ENCODE measurements at places on chromosomes 1 and 21.

DNA sequence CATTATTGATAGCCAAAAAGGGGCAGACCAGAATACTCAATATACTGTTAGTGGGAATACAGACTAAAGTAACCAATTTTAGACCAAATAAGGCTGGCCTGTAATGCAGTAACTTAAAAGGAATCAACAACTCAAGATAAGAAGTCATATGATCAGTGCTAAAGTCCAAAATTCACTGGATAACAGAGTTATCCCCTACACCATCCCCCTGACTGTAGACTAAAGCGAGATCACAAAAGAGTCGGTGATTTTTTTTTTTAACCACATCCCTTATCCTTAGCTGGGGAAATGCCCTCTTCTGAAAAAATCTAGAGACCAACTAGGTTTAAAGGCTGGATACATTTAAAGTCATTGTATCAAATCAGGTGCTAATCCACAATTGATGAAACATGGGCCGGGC is 7.7 kb downstream of the UBR4 start:
- no peak for DNase-seq

DNA sequence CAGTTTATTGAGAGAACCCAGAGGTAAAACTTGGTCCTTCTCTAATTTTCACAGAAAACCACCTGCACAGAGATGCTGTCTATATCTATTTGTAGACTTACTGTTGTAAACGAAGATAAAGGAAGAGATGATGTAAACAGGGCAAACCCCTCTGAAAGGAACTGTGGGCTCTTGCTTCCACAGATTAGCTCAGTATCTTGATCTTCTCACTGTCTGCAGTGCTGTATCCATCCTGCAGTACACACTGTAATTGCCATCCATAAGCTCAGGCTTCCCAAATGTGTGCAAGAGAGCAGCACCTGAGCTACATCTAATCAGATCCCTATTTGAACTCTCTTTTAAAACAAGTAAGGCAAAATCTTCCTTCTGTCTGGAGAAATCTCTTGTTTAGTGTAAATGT is 16.6 kb upstream of the RWDD3 start:
- DNase-seq, result no peak

- no peak for DNase-seq
Measured at GRCh38 chr21:16437586-16437985, 707.8 kb downstream of the USP25 start.

- DNase-seq, result no peak
Measured at GRCh38 chr1:41349361-41350054, 11.7 kb upstream of the FOXO6 start.

DNA sequence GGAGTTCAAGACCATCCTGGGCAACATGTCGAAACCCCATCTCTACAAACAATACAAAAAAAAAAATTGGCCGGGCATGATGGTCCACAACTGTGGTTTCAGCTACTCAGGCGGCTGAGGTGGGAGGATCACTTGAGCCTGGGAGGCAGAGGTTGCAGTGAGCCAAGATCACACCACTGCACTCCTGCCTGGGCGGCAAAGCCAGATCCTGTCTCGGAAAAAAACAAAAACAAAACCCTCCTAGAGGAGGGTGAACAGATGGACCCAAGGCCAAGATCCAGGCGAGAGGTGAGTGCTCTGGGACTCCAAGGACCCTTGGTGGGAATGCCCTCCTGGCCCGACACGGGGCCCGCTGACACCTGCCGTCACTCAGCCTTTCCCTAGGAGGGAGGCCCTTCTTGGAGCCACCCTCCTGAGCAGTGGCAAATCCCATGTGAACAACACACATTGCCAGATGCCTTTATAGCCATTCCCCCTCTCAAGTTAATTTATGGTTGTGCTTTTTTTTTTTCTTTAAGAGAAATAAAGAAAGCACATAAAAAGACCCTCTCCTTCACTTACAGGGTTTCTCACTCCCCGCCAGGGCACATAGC is 380 bp downstream of the TFF2 start:
- DNase-seq, result no peak

GRCh38 chr1:15316510-15316909 is 69.5 kb downstream of the FHAD1 start:
- DNase-seq, result no peak

DNA sequence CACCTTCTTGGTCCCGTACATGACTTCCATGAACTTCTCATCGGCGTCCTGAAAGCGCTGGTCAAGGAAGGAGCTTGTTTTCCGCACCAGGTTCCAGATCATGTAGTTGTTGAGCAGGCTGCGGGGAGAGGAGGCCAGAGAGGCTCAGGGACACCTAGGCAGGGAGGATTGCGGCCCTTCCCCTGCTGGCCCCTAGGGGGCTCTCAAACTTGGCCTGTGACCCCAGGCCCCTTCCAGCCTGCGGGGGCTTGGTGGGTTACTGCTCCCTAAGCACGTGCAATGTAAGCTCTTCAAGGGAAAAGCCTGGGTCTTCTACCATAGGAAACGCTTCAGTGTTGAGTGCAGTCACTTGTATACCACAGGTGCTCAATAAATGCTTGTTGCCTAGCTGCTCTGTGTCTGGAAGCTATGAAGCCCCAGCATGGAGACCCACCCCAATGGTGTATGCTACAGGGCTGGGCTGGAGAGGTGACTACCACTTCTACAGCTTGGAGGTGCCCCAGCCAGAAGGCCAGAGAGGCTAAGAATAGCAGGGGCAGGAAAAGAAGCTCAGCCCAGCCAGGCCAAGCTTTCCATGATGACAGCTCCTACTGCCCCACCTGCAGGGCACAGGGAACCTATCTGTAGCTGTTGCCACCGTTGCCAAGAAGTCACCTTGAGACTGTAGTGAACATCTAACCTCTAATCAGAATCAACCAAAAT is 45.1 kb downstream of the ECE1 start:
- no peak for DNase-seq

GRCh38 chr1:232223183-232223708 is 406.7 kb downstream of the SIPA1L2 start:
- no peak for DNase-seq

DNA sequence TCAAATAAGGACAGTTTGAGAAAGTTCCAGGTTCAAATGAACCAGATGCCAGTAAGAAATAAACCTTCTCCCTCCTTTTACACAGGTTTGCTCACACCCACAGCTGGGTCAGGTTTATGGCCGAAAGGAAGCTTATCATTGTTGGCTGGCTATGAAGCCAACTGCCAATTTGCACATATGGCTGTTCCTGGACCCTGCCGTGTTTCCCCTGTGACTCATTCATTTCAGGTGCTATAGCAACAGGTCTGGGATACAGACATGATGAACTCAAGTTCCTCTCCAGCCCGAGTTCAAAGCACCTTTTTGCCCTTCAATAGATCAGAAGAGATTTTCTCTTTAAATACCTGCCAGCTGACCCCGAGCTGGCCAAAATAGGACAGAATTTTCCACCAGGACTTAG is 134.4 kb upstream of the SMYD2 start:
- no peak for DNase-seq

DNA sequence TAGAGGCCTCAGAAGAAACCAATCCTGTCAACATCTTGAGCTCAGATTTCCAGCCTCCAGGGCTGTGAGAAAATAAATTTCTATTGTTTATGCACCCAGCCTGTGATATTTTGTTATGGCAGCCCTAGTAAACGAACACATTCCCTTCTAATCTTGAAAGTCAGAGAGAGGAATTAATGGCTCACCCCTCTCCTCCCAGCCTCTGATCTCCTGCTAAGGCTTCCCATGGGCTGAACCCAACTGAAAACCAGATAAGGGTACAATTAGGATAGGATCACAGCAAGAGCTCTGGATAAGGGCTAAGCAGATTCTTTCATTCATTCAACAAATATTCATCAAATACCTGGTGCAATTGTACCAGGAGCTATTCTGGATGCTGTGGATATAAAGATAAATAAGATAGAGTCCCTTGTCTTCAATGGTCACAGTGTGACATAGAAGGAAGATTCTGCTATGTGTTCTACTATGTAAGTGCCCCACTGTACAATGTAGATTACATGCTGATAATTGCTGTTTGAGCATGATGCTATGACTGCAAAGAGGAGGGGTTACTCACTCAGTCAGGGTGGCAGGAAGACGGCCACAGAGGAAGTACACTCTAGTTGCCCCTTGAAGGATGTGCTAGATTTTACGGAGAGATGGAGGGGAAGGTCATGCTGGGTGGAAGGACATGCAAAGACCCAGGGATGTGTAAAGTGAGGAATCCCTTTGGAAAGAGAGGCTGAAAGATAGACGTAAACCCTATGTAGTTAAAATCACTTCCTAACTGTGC is 203.3 kb upstream of the JUN start:
- no peak for DNase-seq

DNA sequence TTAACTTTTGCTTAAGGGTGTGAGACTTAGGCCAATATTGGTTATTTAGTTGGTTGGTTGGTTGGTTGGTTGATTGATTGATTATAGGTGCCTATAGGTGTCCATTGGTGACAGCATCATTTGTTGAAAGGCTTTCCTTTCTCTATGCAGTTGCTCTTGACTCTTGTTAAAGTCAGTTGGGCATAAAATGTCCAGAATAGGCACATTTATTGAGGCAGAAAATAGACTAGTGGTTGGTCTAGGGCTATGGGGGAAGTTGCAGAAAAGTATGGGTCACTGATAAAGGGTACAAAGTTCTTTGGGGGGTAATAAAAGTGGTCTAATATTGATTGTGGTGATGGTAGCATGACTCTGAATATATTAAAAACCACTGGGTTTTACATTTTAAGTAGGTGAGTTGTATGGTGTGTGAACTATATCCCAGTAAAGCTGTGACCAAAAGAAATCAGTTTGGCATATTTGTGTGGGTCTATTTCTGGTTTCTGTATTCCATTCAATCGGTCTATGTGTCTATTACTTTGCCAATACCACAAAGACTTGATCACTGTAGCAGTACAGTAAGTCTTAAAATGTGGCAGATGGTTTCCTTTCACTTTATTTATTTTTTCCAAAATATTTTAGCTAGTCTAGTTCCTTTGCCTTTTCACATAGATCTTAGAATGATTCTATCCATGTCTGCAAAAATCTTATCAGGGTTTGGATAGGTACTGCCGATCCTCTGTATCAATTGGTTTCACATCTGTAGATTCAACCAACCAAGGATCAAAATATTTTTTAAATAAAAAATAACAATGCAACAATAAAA is 63.0 kb downstream of the ATP1A1 start:
- DNase-seq, result no peak

- DNase-seq, result no peak
Measured at GRCh38 chr21:46100906-46101305, 3.0 kb downstream of the COL6A2 start.

DNA sequence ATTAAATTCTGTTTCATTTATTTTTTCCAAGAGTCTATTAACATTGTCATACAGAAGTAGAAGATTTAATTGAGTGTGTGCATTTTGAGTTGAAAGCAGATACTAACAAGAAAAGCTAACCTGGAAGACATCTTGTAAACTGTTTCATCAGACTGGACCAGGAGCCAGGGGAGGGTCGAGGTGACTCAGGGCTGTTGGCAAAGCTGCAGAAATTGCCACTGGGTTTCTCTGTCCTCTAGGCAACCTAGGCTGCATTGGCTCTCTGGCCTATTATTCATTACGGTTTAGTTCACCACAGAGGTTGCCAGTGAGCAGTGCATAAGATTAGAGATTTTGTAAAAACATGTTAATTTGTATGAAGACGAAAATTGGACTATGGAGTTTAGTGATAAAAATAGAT is 27.5 kb downstream of the ERG start:
- DNase-seq, result no peak

DNA sequence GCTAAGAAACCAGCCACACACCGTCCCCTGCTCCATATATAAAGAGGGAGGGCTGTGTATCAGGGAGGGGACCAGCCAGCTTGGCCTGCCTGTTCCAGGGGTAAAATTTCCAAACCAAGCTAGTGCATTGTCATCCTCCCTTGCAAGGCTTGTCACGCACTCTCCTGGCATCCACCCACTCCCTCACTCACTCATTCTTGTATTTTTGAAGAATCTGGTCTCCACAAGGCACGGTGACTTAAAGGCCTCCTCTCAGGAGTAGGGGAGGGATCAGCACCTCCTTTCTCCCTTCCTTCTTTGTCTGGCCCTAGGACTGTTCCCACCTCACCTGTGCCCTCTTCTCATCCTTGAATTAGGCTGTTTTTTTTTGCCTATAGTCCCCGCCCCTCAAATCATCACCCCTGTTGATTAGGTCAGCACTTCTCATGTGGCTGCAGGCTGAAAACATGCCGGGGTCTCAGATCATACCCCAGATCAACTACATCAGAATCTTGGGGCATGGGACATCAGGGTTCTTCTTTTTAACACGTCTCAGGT is 5.0 kb downstream of the ABCA4 start:
- no peak for DNase-seq

DNA sequence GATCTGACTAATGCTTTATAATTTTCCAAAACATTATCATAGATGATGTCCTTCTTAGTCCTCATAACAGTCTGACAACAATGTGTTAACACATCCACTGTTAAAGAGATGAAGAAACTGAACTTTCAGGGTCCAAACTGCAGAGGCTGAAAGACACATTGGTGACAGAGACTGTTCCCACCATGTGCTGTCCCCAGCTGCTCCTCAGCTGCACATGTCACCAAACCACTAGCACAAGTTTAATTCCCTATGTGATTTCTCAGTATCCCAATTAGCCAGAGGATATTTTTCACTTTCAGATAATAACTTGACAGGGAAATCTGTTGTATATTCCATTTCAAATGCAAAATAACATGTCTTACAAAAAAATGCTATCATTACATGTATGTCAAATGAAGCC is 24.6 kb downstream of the LAMC2 start:
- no peak for DNase-seq

DNA sequence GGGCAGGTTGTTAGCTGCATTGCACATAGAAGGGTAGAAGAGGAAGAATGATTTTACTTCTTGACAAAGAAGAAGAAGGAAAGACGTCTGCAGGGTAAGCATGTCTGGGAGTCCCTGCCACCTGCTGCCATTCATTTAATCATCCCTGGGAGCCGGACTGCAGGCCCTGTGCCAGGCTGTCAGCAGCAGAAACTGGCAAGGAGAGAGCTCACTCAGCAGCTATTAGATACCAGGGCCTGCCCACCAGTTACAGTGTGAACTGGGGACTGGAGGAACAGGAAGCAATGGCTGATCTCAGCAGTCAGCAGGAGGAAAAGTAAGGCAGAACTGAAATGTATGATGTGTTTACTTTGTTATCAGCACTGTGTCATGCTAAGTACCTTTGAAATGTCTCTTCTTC is 75.7 kb upstream of the C1orf87 start:
- DNase-seq, result peak; percentile 73

DNA sequence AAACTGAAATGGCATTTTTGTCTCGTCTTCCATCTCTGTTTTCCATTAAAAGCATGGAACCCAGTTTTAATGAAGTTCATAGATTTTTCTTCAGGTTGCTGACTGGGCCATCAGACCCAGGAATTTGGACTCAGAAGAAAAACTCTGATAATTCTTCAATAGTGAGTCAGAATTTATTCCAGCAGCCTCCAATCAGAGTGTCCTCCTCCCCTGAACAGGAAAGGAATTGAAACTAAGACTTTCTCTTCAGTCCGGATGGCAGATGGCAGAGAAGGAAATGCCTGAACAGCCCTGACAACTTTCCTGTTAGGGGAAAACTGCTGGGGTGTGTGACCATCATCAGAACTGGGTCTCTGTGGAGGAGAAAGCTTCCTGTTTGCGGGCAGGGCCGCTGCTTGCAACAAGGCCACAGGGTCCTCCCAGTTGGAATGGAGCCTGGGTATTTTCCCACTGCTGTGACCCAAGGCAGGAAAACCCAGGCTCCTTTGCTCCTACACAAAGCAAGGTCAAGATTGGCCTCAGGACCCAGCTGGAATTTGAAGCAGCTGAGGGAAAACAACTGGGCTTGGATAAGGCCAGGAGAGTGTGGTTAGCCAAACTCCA is 20.7 kb downstream of the CD34 start:
- DNase-seq, result peak; percentile 87

GRCh38 chr1:33255347-33256220 is 708 bp upstream of the ZNF362 start:
- peak; percentile 79 for DNase-seq

- DNase-seq, result no peak
Measured at GRCh38 chr1:111032295-111032897, 68.7 kb upstream of the LRIF1 start.

All from femur (tissue), 1 donor.